ENCODE measurements at places on chromosomes 2 and 18. TPM values are rescaled to one million over a fixed set of nuclear protein-coding genes. Genes with fewer than 3 reads are reported as not detected.

Gene GREB1L
- total RNA-seq = 1.5 TPM

DNA sequence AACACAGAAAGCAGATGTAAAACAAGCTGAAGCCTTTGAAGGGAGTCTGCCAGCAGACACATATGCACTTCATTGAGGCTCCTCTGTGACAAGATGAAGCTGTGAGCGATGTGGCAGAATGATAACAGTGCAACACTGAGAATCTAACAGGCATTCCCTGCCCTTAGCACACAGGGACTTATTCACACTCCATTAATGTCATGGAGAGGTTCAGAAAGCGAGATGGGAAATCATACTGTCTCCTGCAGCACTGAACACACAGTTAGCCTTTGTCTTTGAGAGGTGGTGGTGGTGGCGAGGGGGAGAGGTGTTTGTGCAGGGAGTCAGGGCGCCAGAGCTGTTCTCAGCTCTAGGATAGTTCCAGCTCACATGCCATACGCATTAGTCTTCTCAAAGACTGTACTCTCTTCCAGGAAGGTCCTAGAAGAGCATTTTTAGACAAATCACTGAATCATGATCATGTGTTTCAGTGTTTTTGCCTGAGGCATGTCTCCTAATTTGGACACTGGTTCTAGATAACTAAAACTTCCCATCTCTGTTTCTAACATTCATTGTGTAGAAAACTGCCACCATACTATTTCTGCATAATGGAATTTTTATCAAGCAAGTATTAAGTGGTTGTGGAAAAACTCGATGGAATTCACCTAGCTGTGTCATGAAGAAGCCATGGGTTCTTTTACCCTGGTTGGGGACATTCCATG is 93.5 kb upstream of the ITGB6 start:
- DNase-seq = no peak

GRCh38 chr18:67600181-67601180 is 84.0 kb upstream of the DSEL start:
- DNase-seq = peak; percentile 93

Gene TRABD2A
- total RNA-seq = 0.50 TPM

DNA sequence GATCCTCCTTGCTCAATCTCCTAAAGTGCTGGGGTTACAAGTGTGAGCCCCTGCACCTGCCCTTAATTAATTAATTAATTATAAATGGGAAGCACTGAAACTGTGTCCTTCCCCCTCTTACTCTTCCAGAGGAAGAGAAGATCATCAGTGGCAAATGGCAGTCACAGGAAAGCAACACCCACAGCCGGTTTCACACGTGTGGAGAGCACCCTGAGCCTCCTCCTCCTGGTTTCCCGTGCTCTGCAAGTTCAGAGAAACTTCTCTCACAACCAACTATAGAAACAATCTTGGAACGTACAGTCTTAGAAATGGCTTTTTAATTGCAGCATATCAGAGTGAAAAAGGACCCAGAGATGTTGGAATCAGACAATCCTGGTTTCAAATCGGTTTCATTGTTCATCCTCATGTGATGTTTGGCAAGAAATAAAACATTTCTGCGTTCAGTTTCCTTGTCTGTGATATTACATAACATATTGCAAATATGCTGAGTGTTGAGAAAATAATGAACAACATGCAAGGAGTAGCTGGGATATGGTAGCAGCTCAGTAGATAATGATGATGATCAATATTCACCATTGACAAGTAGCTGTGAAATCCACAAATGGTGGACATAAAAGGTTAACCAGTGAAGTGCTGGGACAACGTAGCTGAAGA is 141.0 kb upstream of the KCTD1 start:
- DNase-seq = no peak

Gene ADAM23
- 0.62 TPM for total RNA-seq

Gene SLC5A7
- not detected for total RNA-seq

- no peak for DNase-seq
Observed at GRCh38 chr18:62118328-62118727, 68.5 kb downstream of the PIGN start.

Gene DSG2
- total RNA-seq = 155 TPM

DNA sequence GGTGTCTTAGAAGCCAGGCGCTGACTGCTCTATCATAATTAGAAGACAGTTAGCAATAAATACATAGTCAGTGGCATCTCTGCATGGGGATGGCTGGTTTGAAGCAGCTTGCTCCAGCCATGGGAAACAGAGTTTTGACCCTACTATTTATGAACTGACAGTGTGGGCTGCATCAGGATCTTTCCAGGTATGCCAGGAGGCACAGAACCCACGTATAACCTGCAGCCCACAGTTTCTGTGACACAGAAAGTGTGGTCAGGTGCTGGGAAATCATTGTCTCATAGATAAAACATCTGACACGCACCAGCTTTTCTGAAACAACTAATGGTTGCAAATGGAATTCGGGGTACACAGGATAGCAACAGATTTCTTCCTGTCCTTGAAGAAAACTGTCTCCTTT is 34.7 kb downstream of the INPP4A start:
- DNase-seq = no peak

DNA sequence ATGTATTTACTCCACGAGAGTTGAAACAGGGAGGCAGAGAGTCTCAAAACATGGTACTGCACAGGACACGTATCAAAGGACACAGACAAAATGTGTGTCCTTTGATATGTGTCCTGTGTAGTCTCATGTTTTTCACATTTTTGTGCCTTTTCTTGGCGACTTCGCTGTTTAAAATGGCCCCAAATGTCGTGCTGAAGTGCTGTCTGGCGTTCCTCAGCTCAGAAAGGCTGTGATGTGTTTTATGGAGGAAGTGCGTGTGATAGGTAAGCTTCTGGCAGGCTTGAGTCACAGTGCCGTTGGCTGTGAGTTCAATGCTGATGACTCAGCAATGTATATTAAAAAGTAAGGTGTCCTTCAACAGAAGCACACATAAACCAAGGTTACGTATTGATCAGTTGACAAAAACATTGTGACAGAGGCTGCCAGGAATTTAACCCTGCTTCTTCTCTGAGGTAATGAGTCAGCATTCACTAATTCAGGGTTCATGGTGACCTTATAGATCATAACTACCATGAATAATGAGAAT is 78.2 kb downstream of the DYSF start:
- no peak for DNase-seq

Gene PID1
- 3.3 TPM for total RNA-seq

Gene POTEJ
- total RNA-seq = not detected

Gene ACTR3
- 240 TPM for total RNA-seq

GRCh38 chr2:69604026-69604678 is 39.4 kb downstream of the AAK1 start:
- no peak for DNase-seq

DNA sequence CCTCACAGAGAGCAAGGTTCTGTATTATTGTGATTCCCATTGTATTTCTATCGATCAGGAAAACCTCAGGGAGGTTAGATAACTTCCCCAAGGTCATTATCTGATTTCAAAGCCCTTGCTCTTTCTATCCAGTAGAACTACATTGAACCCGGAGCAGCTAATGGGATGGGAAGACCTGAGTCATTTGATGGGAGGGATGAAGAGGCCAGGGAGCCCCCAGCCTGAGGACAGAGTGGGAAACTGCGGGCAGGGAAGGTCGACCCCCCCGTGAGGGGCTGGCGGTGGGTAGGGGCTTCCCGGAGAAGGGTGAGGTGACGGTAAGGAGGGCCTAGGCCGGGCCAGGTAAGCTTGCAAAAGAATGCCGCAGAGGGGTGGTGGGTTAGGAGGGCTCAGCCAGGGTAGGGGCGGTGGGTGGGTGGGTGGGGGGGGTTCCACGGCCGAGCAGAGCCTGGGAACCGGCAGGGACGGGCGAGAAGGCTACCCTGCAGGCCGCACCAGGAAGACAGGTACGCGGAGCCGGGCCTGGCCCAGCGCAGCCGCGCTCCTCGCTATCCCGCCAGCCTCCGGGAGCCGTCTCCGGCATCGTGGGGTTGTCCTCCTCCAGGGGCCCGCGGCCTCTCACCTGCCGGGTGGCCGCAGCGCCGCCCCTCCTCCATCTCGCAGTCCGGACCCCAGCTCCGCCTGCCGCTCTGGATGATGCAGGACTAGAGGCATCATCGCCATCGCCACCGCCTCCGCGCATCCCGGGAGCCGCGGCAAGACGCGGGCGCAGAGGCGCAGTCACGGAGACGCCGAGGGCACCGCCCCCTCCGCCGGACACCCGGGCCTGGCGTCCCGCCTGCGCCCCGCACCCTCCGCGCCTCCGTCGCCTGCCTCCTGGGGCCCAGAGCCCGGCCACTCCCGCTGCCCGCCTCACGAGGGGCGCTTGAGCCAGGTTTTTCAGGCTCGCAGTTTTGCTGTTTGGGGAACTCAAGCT is at the start of gene GPR75:
TSS of gene GPR75 (minus strand) at position 762 of the 976 bp plus-strand sequence. CDS start 5,211 bp downstream, outside the sequence.
- no peak for DNase-seq

GRCh38 chr2:223841436-223842190 is 4.2 kb upstream of the AP1S3 start:
- no peak for DNase-seq

- no peak for DNase-seq
Observed at GRCh38 chr2:84338069-84338468, 121.0 kb downstream of the SUCLG1 start.

Gene SCYGR5
- not detected for total RNA-seq

GRCh38 chr2:62627667-62628066 is 77.8 kb upstream of the EHBP1 start:
- DNase-seq = no peak

DNA sequence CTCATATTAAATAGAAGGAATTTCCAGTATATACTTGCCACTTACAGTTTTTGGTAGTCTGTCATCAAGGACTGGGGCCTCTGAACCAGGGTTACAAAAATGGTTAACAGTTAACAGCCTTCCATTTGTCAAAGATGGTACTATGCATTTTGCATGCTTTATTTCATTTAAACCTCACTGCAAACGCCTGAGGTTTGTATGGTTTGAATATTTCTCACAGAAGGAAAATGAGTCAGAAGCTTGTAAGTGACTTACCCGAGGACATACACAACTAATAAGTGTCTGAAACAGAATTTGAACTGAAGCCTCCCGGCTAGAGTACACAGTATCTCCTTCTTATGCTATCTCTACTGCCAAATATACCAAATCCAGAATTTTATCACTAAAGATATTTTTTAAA is 1593.5 kb upstream of the ACVR2A start:
- no peak for DNase-seq

DNA sequence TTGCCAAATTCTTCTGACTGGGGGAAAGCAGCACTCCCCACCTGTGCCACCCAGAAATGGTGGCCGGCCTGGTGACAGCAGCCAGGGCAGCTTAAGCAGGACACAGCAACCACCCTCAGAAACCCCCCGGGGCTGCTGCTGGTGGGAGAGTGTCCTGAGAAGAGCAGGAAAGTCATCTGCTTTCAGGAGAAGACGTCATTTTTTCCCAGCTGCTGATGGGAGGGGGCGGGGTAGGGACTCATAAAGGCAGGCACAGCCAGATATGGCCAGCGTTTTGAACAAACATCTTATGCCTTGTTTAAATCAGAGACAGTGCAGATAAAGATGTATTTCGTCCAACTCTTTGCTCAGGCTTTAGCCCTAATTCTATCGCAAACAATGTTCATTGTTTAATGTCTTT is 139.5 kb downstream of the LRRC30 start:
- DNase-seq = no peak

DNA sequence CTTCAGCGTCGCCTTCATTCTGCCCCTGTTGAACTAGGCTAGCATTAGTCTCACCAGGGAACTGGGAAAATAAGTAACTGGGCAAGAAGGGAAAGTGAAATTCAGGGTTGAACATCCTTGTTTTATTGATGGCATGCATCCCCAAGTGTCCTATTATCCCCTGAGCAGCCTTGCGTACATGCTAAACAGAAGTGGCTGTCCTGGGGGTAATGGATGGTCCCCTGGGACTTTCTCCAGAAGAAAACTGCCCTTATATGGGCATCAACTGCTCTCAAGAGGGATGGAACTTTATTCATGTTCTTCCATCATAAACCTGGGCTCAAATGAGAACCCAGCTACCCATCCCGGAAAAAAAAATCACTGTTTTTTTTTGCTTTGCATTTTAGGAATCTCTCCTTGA is 11.8 kb upstream of the SMIM21 start:
- no peak for DNase-seq

DNA sequence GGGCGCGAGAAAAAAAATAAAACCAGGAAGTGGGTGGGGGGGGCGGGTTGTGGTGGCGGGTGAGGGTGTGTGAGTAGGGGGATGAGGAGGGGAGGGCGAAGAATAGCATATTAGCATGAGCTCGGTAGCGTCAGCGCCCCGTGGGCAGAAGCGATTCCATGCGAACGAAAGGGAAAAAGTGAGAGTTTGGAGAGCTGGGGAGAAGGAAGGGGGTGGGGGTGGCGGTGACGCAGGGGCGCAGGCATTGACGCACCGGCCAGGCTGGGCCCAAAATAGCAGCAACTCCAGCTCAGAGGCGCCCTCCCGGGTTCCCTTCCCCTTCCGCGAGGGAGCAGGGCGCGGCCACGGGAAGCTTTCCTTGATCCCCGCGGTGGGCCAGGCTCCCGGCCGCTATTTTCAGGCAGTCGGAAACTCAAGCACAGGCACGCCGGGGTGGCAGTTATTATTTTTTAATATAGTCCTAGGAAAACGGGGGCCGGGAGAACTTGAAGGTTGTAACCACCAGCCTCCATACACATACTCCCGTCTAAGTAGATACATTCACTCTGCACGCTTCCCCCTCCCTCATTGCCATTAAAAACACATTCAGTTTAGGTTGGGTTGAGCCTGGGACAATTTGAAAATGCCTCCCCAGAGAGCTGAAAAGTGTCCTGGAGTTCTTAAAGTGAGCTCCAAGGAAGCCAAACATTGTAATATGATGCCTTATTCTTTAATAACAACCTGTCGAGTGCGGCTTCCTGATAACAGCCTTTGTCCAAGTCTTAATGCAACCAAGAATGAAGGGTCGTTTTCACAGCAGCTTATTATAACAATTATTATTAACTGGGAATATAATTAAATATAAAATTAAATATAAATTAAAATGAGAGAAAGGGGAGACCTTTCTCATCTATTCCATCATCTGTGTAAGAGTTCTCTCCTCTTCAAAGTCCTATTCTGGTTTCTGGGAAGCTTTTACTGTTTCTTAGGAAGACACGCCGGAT is 2.3 kb upstream of the NR4A2 start:
- DNase-seq = no peak

Gene IL36G
- total RNA-seq = not detected

GRCh38 chr2:216732334-216732733 is 37.0 kb upstream of the IGFBP5 start:
- no peak for DNase-seq

Gene USP14
- total RNA-seq = 40.0 TPM

DNA sequence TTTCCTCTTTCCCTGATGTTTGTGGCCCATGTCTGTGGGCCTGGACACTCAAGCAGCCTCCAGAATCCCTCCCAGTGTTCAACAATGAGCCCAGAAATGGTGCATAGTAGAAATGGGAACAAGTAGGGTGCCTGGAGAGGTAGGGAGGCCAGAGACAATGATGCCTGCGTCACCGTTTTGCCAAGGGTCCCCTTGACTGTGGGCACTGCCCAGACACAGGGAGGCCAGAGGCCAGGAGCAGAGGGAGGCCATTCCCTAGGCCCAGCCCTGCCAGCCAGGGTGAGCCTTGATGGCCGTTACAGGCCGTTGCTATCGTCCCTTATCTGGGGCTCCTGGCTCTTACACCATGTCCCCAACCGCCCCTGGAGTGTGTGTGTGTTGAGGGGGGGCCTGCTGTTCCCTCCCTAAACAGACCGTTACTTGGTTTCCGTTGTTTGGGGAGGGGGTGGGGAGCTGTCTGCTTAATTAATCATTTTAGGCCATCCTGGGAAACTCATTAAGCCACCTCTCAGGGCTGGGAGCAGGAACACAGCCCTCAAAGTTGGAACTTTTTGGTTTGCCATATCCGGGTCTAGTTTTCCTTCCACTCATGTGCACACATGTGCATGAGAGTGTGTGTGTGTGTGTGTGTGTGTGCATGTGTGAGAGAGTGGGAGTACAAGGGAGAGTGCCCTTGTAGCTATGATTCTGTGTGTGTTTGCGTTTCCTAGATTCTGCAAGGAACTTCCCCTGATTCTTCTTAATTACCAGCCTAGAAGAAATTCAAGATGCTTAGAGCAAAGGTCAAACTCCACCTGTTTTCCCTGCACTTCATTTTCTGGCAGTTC is 135.2 kb upstream of the HAAO start:
- DNase-seq = no peak
